ENCODE measurements at places on chromosomes 4 and X.

- ATAC-seq: no peak
Measured at GRCh38 chrX:19776753-19777152, 110.6 kb downstream of the SH3KBP1 start.

DNA sequence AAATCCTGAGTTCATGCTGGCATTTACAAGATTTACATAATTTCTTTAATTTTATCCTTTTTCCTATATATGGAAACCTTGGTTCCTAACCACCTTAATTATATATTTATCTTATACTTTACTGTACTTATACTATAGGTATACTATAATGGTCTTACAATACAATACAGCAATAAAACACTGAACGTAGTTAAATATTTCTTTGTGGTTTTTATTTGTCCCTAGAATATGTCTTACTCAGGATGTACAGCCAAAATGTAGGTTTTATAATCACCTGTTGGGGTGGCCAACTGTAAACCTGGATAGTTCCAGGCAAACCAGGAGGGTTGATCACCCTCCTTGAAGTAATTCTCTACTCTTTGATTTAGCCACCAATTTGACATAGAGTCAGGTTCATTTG is 48.4 kb upstream of the KIT start:
- no peak for ATAC-seq

DNA sequence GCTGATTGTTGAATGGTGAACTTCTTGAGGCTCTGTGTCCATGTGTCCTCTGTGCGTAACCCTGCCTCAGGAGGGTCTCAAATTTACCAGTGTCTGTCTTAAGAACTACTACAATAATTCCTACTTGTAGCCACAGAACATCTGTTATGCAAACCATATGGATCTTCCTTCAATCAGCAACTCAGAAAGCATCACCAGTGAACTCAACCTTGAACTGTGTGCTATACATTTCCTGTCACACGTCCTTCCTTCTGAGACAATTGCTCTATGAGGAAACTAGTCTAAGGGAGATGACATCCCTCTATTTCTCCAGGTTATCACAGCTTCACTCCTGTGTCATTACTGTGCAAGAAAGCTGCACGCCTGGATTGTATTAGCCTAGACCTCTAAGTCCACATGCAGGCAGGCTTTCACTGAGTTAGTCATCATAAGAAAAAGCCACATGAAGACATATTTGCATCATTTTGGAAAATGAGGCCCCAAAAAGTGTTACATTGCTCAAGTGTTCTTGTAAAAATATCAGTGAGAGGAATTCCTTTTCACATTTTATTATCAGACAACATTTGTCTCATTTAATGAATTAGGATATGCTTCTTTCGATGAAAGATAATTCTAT is 157.8 kb downstream of the AFF2 start:
- no peak for ATAC-seq

DNA sequence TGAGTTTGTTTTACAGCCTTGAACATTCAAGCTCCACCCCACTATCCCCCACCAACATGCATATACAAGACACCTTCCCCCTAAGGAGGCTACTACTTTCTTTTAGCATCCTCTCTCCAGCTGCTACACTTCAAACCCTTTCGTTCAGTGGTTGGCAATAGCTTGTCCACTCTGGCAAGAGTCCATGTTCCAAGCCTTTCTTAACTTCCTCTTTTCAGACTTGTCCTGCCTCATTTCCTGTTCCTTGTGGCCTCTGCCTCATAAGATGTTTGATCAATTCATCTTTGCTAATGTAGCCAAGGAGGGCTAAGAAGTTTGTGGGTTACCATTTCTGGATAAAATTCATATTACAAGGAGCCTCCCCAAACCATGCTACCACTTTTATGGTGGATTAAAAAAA is 20.8 kb upstream of the ZCCHC12 start:
- ATAC-seq: no peak

- ATAC-seq: no peak
Measured at GRCh38 chr4:23762551-23762950, 127.3 kb downstream of the PPARGC1A start.

All from SK-N-SH treated with all-trans-retinoic acid at 6 μM for 48 hours (cell line).